T-helper 2 cell (primary cell): ENCODE measurements at places on chromosomes 16 and 17.

DNA sequence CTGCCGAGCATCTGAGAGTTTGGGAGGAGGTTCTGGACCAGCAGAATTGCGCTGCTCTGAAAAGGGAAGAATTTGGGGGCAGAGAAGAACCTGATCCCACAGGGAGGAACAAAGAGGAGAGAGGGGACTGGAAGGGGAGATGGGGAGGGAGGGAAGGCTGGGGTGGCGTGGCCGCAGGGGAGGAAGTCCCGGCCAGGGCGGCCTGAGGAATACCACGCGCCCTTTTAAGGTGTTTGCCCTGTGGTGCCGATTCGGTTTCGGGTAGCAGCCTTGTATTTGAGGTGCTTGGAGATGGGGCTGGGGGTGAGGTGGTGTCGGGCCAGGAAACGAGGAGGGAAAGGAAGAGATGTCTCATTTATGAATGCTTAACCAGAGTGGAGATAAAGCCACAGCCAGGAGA, 51.3 kb downstream of the AKAP1 start:
- no peak for DNase-seq

DNA sequence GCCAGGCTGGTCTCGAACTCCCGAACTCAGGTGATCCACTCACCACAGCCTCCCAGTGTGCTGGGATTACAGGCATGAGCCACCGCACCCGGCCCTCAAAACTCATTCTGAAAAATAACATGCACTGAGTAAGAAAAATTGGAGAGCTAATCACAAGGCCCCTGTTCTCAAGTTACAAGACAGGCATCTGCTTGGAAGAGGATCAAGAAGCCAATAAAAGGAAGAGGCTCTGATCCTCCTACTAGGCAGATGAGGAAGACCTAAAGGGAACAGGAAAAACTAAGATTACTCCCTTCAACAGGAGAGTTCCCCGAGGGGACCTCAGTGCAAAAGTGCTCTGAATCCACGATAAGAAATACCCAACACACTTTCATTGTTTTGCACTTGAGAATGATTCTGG, 18.4 kb downstream of the BLMH start:
- DNase-seq = no peak

DNA sequence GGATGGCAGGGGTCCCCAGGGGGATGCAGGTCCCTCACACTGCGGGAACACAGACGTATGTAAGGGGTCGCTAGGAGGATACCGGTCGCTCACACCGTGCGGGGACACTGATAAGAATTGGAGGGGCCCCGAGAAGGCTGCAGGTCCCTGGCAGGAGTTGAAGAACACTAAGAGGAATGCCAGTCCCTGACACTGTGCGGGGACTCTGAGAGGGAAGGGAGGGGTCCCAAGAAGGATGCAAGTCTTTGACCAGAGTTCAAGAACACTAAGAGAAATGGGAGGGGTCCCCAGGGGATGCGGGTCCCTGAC, 510 bp downstream of the ERCC4 start:
- DNase-seq = no peak

DNA sequence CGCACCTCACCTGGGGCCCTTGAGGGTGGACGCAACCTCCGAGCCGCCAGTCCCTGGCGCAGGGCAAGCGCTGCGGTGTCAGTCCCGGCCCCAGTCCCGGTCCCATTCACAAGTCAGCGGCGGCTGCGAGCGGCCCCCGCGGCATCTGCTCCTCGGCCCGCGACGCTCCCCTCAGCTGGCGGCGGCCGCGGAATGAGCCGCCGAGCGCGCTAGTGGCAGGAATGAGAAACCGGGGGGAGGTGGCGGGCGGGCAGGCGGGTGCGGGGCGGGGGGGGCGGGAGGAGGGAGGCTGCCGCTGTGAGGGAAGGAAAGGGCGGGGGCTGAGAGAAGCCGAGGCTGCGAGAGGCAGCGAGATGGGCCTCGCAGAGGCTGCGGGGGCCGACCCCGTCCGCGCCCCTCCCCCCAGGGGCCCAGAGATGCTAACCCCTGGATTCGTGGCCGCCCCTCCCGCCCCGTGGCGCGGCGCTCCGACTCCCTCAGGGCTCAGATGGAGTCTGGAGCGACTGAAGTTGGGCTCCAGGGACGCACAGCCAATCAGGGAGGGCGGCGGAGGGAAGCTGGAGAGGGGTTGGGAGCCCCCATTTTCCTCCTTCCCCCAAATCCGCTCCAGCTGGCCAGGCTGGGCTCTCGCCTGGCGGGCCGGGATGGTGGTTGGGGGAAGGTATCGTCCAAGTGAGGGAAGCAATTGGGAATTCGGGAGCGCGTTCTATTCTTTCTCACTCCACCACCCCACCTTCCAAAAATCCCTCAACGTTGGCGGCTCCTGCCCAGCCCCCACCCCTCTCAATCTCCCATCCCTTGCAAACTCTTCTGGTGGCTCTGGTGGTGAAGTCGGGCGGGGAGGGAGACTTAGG, at the start of gene CDH11:
Gene CDH11 (minus strand): TSS at position 194 of the 854 bp plus-strand sequence. CDS start 117,194 bp downstream, outside the sequence.
- DNase-seq = no peak

DNA sequence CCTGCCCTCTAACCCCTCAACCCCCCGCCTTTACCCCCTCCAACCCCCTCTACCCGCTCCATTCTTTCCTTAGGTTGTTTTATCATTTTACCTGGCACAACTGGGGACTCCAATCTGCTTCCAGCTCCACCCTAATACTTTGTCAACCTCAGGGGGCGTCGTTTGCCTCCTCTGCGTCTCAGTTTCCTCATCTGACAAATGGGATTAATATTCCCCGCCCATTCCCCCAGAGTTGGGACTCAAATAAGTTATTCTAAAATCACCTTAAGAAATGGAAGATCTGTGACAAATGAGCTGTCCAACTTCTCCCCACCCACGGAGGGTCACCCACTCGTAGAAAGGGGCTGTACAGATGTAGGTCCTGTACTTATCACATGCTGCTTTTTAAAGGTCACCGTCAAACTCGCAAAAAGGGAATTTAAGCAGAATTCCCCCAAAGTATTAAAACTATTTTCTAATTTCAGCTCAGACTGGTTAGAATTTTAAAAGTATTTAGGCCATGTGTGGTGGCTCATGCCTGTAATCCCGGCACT, 40.6 kb upstream of the CPNE2 start:
- no peak for DNase-seq

- no peak for DNase-seq
Observed at GRCh38 chr16:70250748-70251628, 752 bp downstream of the EXOSC6 start.

- no peak for DNase-seq
Observed at GRCh38 chr16:78303946-78304345, 204.5 kb downstream of the WWOX start.

DNA sequence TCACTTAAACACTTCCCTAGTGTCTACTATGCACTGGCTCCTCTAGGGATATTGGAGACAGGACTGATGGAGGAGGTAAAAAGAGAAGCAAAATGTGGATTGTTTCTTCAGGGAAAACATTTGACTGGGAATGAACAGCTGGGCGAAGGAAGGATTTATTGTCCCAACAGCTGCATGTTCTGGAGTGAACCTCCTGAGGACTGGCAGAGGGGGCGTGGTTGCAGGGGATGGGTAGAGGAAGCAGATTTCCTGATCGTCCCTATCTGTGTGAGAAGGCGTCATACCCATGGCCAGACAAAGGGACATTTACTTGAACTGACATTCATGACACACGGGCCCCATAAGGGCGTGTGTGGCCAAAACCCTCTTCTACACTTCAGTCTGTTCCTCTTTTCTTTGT, 321.5 kb downstream of the MAP2K4 start:
- no peak for DNase-seq

DNA sequence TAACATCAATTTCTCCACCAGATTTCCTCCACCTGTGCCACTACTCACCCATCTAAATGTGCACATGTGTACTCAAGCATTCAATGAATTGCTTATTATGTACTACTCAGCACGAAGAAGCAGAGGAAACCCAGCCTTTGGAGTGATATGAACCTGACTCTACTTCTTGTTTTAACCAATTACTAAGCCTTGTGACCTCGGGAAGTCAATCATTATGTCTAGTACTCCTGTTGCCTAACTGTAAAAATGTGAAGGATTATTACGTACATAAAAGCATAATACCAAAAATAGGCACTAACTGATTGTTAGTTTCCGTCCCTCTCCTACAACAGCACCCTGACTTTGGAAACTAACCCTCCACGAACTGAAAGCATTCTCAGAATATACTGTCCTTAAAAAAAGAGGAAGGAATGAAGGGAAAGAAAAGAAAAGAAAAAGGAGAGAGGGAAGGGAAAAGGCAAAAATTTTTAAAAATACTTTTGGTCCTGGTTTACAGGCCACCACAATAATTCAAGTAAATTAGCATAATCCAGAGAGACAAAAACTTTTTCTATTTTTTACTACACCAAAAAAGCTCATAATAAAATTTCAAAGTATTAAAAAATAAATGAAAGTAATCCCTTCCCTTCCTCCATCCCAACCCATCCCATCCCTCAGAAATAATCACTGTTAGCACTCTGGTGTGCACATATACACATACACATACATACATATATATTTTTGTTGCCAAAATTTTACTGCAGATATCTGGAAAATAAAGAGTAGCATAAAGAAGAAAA, 53.6 kb downstream of the KANSL1 start:
- DNase-seq = no peak
